ENCODE measurements at places on chromosomes 3 and 15. TPM values are rescaled to one million over a fixed set of nuclear protein-coding genes. Genes with fewer than 3 reads are reported as not detected.

PSMA4 gene
- 249 TPM for total RNA-seq

BRK1 gene
- total RNA-seq = 102 TPM

SLC26A6 gene
- total RNA-seq = 37.2 TPM

RHCG gene
- not detected for total RNA-seq

MOBP gene
- total RNA-seq = not detected

VWA5B2 gene
- not detected for total RNA-seq

LMCD1 gene
- total RNA-seq = not detected

PYGO1 gene
- not detected for total RNA-seq

ILDR1 gene
- 2.6 TPM for total RNA-seq

HIGD2B gene
- 0.33 TPM for total RNA-seq

PLSCR4 gene
- total RNA-seq = not detected

COLQ gene
- 0.42 TPM for total RNA-seq

TTC21A gene
- total RNA-seq = 32.3 TPM

GATM gene
- 3.4 TPM for total RNA-seq

C2CD4A gene
- total RNA-seq = not detected

Measured in OCI-LY7 (cell line).